ENCODE measurements at places on chromosomes 12 and 14.

DNA sequence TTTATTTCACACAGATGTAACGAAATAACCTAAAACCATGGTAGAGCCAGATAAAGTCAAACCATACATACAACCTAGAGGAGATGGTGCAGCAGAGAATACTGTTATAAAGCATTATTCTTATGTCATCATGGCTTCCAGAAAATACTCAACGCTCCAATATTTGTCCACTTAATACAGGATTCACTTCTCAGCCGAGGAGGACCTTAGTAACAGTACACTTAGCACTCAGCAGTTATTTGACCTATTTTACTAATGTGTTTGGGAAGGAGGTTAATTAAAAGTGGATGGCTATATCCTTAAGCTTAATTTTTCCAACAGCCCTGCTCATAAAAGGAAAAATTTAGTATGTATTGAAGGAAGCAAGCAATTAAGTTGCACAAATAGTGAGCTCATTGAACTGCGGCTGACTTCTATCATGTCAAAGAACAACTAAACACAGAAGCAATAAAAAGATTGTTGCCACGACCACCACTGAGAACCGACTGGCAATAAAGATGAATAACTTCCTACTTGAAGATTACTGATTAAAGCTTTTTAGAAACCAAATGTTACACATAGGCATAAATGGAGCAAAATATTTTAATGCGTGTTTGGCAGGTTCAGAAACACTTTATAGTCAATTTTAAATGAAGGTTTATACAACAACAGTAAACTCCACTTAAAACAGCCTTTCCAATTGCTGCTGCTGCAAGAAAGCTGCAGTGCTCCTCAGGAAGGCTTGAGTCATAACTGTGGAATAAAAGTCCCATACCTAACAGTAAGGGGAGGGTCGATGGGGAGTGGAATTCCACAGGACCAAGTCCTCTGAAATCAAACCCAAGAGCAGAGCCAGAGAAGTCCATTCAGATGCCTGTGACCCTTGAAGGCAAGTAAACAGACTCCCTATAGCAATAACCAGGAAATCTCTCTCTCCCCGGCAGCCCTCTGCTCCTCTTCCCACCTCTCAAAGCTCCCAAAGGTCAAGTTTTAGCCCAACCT, 218.9 kb upstream of the CDKN3 start:
- DNase-seq = no peak

GRCh38 chr12:120388691-120389481, 19.9 kb upstream of the MSI1 start:
- DNase-seq = no peak

GRCh38 chr12:131093604-131093955, 139.9 kb downstream of the ADGRD1 start:
- DNase-seq = no peak

DNA sequence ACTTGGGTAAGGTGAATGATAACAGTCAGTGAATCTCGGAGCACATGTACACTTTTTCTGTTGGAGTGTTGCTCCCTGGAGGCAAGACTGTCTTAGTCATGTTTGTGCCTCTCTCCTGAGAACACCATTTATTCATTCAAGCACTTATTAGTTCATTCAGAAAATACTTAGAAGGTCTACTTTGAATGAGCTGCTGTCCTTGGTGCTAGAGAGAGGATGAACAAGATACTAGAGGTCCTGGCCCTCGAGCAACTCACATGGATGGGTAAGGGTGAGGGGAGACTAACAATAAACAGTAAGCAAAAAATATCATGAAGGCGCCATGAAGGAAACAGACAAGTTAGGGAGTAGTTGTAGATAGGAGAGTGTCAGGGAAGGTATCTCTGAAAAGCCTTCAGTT, 17.1 kb upstream of the SAMD4A start:
- no peak for DNase-seq

DNA sequence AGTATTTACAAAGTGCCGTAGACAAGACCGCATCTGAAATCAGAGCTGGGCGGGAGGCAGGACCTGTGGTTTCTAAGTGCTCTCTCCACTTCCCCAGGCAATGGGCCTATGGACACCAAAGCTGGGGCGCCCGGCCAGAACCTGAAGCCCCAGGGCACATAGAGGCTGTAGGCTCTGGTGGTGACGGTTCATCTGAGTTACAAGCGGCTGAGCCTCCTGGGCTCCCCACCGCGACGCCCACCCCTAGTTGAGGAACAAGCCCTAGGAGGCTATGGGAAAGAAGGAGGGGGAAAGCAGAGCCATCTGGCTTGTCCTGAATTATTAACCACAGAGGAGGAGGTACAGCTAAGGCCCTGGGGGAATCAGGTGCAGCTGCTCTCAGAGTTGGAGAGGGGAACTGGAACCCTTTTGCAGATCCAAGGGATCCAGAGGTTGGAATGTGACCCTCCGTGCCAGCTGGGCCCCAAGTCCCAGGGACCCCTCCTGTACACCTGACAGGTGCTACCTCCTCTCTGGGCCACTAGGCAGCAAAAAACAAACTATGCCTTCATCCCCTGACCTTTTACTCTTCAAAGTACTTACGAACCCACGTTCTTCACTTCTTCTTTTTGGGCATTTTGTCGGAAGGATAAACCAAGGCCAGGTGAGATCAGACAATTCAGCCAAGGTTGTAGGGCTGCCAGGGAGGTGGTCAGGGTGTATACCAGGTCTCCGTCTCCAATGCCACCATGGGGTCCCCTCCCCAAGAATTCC, 77.2 kb downstream of the ARL6IP4 start:
- DNase-seq = no peak

DNA sequence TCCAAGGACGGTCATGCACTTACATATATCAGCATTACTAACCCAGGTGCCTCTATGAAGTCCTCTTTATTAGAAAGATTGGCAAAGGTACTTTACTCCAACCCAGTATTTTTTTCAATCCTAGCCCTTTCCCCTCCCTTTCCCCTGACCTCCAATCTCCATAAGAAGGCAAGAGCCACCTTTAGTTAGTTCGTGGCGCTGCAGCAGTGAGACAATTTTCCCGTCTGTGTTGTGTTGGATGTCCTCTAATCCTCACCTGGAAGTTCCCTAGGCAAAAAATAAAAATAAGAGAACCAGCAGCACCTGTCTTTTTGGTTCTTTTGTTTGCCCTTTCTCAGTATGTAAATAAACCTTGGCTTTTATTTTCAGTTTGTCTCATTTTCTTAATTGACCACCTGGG, 439.6 kb upstream of the LRFN5 start:
- no peak for DNase-seq

DNA sequence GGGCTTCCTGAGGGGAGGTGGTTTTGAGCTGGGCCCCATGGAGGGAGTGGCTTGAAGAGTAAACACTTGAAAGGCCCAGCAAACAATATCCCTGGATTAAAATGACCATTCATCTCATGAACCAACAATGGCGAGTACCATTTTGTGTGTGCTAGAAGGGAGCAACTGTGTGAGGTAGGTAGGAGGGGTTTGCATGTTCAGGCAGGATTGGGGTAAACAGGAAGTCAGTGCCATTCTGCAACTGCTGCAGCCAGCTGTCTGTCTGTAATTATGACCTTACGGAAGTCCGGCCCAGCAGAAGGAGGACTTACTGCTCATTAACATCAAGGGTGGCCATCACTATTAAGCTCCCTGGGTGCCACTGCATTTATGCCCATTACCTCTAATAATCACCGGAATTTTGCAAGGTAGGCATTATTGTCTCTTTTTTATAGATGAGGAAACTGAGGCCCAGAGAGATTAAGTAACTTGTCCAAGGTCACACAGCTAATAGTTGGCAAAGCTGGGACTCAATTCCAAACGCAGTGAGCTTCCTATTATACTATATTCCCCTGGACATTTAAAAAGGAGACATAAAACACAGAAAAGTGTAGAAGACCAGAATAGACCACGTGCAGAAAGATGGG, 16.6 kb upstream of the IFI27L2 start:
- no peak for DNase-seq

DNA sequence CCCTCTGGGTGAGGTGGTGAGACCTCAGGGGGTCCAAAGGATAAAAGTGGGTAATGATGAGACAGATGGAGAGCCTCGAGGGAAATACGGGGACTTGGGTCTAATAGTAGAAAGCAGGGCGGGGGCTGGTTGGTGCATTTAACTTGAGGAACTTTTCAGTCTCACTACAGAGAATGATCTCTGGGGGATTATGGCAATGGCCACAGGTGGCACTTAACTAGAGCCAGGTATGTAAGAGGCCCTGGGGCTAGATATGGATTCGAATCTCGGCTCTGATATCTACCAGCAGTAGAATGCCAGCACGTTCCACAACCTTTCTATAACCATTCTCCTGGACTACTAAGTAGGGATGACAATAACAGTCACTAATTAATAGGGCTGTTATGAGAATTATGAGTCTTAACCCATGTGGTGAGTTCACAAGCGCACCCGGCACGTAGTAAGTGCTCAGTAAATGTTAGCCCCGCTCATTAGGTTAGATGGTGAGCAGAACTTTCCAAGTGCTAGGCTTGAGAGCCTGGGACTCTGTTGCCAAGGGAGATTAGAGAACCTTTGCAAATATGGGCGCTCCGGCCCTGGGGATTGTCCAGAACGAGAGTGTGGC, 888 bp upstream of the PLXNC1 start:
- no peak for DNase-seq

- DNase-seq = no peak
Observed at GRCh38 chr14:36773136-36773540, 111.5 kb downstream of the PAX9 start.

DNA sequence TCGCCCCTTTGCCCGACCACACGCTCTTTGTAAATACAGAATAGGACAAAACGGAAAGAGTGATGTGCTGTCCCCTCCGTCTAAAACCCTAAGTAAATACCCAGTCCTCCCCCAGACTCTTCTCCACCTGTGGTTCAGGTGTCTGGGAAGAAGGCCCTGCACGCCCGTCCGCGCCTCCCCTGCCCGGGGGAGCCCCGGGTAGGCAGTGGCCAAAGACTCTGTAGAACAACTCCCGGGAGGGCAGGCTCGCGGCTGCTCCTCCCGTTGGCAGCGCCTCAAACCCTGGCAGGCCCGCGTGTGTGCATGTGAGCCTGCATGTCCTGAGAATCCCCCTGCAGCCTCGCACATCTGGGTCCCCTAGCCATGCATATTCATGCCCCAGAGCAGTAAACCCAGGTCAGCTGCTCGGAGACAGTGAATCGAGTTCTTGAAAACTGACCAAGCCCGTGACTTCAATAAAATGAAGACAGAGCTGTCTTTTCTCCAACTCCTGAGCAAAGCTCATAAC, 165.8 kb downstream of the MON2 start:
- no peak for DNase-seq

- DNase-seq = no peak
Observed at GRCh38 chr12:75881920-75882319, 149.7 kb downstream of the PHLDA1 start.

DNA sequence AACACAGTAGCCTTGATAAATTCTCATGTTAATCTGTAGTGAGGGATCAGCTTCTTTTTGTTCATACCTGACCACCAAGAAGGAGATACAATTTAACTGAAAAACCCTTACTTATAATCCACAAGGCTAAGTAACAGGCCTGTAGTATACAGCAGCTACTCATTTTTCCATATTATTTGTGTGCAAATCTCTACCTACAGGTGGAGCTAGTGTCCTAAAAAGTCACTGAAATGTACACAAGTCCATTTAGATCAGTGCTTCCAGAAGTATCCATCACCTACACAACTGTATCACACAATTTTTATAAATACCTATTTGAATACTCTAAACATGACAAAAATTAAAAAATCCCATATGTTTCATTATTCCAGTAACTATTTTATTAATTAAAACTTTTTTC, 173.2 kb downstream of the SLC35F4 start:
- no peak for DNase-seq

GRCh38 chr12:52611080-52611468, 7.3 kb downstream of the KRT73 start:
- DNase-seq = no peak

GRCh38 chr12:76470028-76470939, 89.3 kb downstream of the OSBPL8 start:
- no peak for DNase-seq

GRCh38 chr12:42985506-42985905, 396.0 kb upstream of the PRICKLE1 start:
- DNase-seq = no peak

DNA sequence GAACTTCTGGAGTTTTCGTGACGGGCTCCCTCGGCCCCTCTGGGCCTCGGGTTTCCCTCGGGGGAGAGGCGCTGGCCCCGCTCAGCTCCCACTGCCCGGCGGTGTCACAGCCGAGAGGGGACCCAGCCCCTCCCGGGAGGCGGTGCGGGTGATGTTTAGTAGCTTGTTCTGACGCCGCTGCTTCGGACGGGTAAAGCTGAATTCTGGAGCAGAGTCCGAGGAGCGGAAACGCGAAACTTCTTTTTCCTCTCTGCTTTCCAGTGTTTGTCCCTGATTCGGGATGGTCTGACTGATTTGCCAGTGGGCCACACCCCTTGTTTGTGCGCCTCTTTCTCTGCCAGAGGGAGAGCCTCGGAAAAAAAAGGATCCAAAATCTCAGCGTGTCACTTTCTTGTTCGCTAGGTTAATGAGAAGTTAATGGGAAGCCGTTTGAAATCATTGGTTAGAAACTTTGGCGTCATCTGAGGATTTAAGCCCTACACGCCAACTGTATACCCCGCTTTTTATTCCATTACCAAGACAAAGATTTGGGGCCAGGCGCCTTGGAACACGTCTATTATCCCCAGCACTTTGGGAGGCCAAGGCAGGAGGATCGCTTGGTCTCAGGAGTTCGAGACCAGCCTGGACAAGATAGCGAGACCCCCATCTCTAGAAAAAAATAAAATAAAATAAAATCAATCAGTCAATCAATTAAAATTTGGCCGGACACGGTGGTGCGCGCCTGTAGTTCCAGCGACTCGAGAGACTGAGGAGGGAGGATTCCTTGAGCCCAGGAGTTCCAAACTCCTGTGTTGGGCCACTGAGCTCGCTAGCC, 756 bp downstream of the TULP3 start:
- no peak for DNase-seq

- DNase-seq = no peak
Observed at GRCh38 chr12:103915306-103915705, 14.9 kb upstream of the HSP90B1 start.

- DNase-seq = no peak
Observed at GRCh38 chr12:18851271-18851670, 113.4 kb downstream of the CAPZA3 start.

- DNase-seq = no peak
Observed at GRCh38 chr14:89504602-89505313, 87.7 kb upstream of the FOXN3 start.

- DNase-seq = no peak
Observed at GRCh38 chr12:52197371-52198231, 5.8 kb upstream of the KRT80 start.

DNA sequence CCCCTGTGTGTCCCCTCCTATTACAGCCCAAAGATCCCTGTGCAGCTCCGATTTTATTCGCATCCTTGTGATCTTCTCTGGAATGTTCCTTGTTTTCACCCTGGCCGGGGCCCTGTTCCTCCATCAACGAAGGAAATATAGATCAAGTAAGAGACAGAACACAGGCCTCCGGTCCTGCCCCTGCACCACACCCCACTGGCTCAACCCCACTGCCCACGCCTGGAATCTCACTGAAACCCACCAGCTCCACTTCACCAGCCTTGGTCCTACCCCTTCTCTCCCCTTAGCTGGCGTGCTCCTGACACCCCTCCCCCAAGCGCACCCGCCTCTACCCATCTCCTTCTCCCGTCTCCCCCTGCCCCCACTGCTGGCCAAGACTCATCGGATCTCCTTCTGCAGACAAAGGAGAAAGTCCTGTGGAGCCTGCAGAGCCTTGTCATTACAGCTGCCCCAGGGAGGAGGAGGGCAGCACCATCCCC, 934 bp upstream of the TAPBPL start:
- DNase-seq = no peak

Measured in stimulated activated CD8-positive, alpha-beta memory T cell treated with anti-CD3 and anti-CD28 coated beads, Interleukin-7, amount 100 ng/mL, for 1 hour (primary cell).